ENCODE measurements at places on chromosomes 5 and 9.
A peak's percentile ranks its signal among the peaks of the same experiment; 100 is the strongest.

DNA sequence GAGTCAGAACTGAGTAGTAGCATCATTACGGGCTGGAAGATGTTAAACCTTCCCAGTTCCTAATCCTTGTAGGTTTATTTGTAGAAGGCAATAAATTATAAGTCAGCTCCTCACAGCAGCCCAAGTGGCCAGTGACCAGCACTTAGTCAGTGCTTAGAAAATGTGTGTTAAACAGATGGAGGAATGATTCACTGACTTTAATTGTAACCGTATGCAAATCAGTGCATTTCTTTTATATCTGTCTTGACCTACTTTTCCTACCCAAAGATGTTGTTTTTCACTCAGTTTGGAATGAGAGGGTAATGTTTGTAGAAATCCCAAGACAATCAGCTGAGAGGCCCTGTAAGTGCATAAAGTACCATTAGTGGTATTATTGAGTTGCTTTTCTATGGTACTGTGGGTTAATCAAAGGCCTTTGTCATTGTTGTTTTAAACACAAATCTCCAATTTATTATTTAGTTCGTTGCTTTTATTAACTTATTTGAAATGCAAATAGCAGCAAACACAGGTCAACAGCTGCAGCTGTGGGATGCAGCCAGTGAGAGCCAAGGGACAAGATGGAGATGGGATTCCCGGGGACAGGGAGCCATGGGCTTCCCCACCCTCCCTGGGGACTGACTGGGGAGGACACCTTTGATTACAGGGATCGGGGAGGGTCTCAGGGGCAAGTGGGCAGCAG, 49.8 kb downstream of the MAP1B start:
- DNase-seq = peak; percentile 61

DNA sequence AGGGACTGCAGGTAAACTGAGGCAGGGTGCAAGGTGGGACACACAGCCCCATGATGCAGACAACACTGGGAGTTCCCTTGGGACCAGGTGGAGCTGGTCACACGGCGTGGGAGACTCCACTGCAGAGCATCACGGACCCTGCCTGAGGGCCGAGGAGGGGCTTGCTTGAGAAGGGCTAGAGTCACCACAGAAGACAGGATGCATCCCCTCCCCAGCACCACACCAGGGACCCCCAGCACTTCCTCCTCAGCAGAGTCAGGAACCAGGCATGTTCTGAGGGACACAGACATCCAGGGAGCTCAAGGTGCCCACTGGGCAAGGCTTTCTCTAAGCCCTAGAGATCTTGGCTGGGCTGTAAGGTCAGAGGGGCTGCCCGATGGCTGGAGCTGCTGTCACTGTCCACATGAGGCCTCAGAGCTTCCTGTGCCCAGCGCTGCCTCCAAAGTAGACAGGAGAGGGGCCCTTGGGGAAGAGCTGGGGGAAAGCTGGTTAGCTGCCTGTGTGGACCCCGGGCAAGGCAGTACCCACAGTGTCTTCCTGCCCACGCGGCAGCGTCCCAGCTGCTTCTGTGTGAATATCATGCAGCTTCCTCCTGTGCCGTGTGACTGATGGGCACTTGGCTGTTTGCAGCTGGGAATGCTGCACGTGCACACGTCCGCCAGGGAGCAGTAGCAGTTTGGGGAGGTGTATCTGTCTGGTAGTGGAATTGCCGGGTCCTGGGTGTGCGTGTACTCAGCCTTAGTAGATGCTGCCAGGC, 176.6 kb downstream of the CACNA1B start:
- DNase-seq = no peak

DNA sequence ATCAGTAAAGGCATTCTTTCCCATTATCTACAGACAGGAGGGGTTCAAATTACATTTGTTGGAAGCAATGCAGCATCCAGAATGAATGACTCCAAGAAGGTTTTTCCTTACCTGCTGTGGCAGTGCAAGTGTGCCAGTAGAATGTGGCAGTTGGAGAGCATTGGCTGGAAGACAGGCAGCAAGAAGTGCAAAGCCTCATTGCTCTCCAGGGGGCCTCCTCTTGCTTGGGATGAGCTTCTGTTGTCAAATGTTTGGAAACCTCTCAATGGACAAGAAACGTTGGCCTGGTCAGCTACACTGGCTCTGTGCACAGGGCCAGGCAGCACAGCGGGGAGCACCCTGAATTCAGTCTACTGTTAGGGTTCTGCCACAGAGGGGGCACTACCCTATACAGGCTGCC, 226.6 kb downstream of the ADCY2 start:
- no peak for DNase-seq

GRCh38 chr9:117403403-117403811, 11.4 kb downstream of the ASTN2 start:
- DNase-seq = no peak

DNA sequence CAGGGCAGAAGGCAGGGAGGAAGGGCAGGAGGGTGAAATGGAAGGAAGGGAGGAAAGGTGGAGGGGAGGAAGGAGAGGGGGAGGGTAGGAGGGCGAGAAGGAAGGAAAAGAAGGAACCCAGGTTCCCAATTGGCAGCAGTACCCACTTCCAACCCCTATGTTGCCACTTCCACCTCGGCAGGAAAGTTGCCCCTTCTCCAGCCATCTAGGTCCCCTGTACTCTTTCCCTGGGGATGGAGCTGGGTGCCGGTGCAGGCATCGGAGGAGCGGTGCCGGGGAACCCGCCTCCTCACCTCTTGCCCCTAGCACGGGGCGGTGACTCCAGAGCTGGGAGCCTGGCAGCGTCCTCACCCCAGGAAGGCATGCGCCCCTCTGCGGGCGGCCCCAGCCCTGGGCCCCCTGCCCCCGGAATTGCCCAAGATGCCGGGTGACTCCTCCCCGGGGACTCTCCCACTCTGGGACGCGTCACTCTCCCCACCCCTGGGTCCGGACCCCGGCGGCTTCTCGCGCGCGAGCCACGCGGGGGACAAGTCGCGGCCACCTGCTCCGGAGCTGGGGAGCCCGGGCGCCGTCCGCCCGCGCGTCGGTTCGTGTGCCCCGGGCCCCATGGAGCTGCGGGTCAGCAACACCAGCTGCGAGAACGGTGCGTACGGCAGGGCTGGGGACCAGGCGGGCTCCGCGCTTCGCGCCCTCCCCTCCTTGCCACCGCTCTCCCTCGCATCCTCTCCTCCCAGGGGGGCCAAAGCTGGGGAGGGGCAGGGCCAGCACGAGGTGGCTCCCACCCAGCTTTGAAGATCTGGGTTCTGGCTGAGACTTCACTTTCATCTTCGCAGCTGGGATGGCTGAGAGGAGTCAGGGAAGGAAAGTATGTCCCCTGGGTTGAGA, at the start of gene NIPAL4:
Gene NIPAL4 (plus strand): TSS at position 499 of the 885 bp plus-strand sequence. CDS start 108 bp downstream, at position 607.
- DNase-seq = no peak

GRCh38 chr9:130426883-130427282, 17.9 kb upstream of the ASS1 start:
- peak; percentile 90 for DNase-seq

- no peak for DNase-seq
These were observed 485.0 kb downstream of the TAF11L14 start for GRCh38 chr5:18119156-18119785.

- no peak for DNase-seq
These were observed 5.4 kb downstream of the PCDHB15 start for GRCh38 chr5:141250576-141250975.

- DNase-seq = peak; percentile 46
These were observed 58.5 kb upstream of the MYO10 start for GRCh38 chr5:16994565-16994964.

GRCh38 chr5:114581136-114581535, 219.3 kb downstream of the KCNN2 start:
- no peak for DNase-seq

DNA sequence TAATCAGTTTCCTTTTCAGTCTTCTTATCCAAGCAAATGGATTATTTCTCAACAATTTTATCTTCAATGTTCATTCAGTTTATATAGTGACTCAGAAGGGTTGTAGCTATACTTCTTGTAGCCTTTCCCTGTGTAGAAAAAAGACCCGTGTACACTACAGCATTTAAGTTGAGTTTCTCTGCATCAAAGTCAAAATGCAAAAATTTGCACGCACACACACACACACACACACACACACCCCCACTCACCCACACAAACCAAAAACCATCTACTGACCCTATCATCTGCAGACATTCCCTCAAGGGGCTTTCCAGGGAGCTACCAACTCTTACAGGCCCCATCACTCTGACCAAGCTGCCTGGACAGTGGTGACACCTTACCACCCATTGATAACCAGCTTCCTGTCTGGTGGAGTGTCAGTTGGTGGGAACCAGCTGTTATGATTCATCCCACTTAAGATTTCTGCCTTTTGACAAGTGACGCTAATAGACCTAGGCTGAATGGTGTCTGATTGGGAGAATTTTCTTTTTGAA, 12.2 kb upstream of the ELL2 start:
- peak; percentile 48 for DNase-seq

DNA sequence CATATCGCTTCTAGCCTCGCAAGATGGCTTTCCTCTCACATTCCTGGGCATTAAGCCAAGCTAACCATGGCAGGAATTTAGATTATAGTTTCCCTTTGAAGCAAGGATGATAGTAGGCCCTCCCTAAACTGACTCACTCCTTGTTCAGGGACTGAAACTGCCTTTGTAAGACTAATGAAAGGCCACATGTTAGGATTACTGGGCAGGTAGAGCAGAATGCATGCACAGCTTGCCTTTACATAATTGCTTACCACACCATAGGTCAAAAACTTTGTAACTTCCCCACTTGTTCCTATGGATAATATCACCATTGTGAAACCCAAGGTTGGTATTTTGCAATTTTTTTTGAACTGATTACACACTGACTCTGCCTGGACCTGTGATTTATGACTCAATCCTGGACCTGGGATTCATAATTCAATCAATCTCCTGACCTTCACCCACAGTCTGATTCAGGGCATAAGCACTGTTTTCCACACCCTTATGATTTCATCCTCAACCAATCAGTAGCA, 41.0 kb upstream of the PRDM9 start:
- DNase-seq = no peak

GRCh38 chr9:137281345-137282116, 4.0 kb downstream of the TOR4A start:
- DNase-seq = no peak

- DNase-seq = no peak
These were observed 519.2 kb downstream of the KIF4B start for GRCh38 chr5:155532621-155533311.

- no peak for DNase-seq
These were observed 288.6 kb downstream of the ELAVL2 start for GRCh38 chr9:23537192-23538066.

DNA sequence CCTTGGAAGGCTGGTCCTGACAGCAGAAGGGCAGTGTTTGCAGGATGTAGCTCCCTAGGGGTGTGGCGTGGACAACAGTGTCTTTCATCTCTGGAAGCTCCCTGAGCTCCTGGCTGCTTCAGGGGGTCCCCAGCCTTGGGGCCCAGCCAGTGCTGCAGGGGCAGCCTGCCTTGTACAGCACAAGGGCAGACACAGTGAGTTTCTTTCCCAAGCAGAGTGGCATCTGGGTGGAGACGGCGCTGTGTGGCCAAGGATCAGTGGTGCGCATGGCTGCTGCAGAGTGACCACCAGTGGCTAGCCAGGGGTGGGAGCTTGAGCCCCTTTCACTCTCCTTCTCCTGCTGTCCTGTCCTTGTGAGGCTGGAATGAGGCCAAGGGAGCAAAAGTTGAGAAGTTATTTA, 7.6 kb upstream of the IRX4 start:
- no peak for DNase-seq

DNA sequence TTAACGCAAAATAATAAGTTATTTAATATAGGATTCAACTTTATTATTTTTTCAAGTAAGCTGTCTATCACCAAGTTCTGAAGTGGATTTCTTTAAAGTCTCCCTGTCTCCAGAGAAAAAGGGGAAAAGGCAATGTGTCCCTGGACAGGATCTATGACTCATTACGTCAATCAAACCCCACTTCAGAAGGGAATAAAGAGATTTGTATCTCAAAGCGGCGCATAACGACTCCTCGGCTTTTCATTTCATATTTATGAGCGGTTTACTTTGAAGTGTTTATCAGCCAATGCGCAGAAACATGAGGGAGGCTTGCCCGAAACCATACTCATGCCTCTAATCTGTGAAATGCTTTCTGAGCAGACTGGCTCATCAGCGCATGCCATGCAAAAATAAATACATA, 938.6 kb upstream of the WWC1 start:
- no peak for DNase-seq

- no peak for DNase-seq
These were observed 17.5 kb downstream of the SPRY4 start for GRCh38 chr5:142307146-142307890.

- DNase-seq = peak; percentile 34
These were observed 1.1 kb upstream of the TLE4 start for GRCh38 chr9:79570448-79571308.

Measured in endothelial cell of umbilical vein (primary cell).